Natural killer cell (primary cell): ENCODE measurements at places on chromosomes 12 and 14. TPM values are rescaled to one million over a fixed set of nuclear protein-coding genes. Genes with fewer than 3 reads are reported as not detected.

DNA sequence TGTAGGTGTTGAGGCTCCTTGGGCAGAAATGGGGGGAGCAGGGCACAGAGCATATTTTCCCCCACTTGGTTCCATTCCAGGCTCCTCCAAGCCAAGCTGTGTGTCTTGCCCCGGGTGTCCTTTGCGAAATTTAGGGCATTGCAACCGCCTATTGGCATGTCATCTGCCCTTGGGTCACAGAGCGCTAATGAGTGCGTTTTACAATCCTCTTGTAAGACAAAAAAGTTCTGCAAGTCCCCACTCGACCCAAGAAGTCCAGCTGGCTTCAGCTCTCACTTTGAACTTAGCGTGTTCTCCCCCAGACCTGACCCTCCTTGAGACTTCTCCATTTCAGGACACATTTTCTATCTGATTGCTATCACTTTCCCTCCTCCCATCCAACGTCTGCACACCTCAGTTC is 6.1 kb upstream of the LRTM2 start:
- no peak for DNase-seq

GRCh38 chr14:99338313-99338712 is 66.3 kb upstream of the BCL11B start:
- DNase-seq = no peak

DNA sequence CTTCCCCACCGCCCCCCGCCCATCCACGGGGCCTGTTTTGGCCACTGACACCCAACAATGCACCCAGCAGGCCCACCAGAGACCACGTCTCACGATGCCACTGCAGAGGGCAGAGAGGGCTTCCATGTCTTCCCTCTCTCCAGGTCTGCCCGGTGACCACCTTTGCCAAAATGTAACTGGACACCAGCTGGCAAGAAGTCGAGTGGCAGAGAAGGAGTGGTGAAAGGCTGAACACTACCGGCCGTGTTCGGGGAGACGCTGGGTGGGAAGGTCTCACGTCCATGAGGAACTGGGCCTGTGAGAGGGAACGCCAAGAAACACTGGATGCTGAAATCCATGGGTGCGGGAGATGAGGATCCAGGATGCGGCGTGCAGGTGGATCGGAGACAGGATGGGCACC is 308.2 kb downstream of the ADGRD1 start:
- no peak for DNase-seq

DNA sequence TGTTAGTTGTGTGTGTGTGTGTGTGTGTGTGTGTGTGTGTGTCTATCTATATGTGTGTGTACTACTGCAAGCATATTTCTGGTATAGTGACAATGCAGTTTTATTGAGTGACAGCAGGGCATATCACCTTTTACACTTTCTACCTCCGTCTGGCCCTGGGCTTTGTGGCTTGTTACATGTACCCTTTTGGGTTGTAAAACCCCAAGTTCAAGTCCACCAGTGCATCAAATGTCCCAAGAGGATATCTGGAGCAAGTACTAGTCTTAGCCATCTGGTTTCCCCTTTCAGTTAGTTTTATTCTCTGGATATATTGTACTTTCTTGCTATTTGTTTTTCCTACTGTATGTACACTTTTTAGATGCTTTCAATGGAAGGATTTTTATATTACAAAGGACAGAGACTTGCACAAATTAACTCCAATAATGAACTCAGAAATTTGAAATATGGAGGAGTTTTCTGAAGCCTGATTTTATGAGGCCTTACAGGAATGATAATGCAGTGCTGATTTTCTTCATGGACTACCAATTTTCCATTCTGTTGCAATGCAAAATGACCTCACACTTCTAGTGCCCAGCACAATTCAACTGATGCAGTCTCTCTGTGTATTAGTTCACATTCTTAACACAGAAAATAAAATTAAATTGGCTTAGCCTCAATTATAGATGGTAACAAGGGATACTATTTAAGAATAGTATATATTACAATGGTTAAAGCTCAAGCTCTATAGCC is 29.1 kb downstream of the SLC16A7 start:
- no peak for DNase-seq

GRCh38 chr12:77681726-77682125 is 149.0 kb upstream of the NAV3 start:
- DNase-seq = no peak

DNA sequence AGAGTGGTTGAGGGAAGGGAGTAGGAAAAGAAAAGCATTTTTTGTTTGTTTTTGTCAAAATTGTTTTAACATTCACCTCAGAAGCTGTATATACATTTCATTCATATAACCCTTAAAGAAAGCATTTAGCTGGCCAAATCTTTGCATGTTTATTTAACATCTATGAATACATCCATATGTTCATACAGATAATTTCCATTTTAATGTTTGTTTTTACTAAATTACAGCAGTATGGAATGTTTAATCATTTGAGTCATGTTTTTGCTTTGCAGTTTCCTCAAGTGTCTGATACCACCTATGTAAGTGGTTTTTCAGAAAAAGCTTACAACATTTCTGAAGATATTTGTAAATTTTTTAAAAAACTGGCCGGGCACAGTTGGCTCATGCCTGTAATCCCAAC is 84.3 kb upstream of the ATF1 start:
- DNase-seq = no peak

DNA sequence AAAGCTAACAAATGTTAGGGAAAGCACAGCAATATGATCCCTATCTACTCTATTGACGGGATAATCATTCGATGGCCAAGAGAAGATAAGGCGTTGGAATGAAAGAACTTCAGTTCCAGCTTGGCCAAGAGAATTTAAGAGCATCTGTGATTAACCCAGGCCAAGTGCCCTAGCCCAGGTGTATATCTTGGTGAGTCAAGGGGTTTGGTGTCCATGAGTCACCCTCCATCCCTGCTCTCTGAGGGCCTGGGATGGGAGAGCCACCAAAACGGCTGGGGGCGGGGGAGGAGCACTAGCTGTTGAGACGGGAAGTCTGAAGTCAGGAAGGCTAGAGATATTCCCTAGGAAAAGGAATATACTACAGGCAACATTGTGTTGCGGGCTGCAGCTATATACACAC is 13.0 kb downstream of the TBPL2 start:
- no peak for DNase-seq

DNA sequence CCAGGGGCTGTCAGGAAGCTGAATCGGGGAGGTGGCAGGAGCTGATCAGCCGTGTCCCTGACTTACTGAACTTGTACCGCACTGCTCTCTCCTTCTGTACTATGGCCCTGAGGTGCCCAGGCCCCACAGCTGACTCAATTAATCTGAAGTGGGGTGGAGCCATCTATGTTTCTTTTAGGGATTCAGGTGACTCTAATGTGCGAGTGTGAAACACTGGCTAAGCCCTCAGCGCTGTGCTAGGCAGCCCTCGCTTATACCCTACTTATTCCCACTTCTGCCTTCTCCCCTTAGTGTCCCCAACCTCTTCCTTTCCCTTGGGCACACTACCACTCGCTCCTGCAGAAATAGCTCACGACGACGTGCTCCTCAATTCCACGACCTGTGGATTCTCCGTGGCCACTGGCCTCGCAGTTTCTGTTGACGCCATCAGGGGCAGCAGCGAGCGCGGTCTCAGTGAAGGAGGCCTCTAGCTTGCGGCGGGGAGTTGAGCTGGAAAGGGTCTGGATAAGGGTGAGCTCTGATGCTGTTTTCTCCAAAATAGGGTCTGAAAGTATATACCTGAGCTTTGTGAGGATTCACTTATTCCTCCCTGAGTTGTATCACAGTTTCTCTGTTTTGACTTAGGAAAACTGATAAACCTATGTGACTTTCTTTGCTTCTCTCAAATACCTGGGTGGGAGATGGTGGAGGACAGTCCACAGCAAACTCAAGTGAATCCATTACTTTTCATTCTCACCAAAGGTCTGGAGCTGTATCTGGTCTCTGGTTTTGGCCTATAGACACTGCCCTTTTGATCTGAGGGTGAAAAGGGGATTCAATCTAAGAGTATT is 167.6 kb downstream of the SLC41A2 start:
- peak; percentile 27 for DNase-seq

DNA sequence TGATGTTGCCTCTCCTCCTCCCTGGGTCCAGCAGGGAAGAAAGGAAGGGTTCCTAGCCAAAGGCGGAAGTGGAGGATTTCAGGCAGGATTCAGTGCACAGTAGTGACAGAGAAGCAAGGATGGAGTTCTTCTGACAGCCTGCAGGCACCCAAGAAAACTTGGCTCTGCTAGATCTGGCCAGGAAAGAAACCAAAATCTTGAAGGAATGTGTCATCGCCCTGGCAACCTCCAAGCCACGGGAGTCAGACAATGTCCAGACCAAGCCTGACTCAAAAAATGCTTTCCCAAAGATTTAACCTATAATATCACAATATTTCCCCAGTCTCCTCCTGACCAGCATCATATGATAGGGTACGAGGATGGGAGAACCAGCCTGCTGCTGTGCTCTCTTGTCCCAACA is 22.8 kb upstream of the DHRS4 start:
- DNase-seq = no peak

KRT73 gene
- 92.9 TPM for total RNA-seq

SLC35E3 gene
- 15.3 TPM for total RNA-seq

POTEM gene
- not detected for total RNA-seq

TRHDE gene
- total RNA-seq = not detected
